ENCODE measurements at places on chromosomes 5 and 9.

DNA sequence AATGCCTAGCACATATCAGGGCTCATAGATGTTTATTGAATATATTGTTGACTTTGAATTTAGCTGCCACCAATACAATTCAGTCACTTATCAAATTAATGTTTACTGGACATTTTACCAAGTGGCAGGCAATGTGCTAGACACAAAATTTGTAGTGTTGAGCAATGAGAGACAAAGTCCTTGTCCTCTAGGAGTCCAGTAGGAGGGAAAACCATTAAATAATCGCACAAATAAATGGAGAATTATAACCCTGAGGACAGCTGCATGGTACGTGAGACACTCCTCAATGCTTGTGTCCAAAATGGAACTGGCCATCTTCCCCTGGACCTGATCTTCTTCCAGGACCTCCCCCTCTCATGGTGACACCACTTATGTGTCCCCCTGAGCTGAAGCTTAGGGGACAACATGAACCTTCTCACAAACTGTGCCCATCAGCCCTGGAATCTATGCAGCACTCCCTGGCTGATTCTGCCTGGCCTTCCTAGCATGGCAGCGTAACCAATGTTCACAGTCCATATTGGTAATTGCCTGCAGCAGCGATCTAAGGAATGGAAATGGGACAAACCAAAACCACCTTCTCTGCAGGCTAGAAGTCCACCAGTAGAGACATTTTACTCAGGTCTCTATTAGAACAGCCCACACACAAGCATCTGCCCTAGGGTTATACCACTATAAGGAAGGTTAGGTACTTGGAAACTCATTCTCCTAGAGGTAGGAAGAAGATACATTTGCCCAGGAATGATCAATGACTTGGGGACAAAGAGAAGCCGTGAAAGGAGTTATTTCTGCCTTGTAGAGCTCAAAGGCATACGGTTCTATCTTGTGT, 75.5 kb downstream of the FGF1 start:
- DNase-seq: no peak

GRCh38 chr9:98326459-98327248, 71.2 kb upstream of the TBC1D2 start:
- no peak for DNase-seq

DNA sequence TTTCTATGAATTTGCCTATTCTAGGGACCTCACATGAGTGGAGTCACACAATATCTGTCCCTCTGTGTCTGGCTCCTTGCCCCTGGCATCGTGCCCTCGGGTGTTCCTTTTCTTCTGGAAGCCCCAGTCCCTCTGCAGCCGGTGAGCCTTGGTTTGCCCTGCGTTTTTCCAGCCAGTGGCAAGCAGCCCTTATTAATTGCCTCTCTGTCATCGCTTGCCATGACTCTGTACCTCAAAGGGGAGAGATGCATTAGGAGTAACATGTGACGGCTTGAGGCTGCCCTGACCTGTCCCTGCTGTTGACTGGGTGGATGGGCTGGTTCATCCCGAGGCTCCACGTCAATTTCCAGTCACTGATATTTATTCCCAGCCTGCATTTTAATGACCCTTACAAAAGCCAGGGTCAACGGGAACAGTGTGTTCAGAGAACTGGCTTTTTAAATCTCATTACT, 87.3 kb downstream of the CFAP90 start:
- no peak for DNase-seq

DNA sequence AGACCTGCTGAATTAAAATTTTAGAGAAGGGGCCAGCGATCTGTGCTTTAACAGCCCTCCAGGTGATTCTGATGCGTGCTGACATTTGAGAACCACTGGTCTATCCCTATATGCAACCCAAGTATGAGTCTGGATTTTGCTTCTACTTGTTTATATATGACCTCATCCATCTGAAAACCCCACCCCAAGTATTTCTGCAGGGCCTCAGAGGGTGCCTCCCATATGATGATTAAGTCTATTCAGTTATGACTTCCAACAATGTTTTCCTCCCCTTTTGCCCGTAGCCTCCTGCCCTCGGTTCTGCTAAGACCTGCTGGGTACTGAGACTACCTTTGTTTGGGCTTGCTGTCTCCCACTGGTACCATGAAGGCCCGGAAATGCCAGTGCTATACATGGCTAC, 376.0 kb upstream of the SMARCA2 start:
- DNase-seq: no peak

All from urinary bladder (tissue), 4 donors.